ENCODE measurements at places on chromosomes 2 and 18.

DNA sequence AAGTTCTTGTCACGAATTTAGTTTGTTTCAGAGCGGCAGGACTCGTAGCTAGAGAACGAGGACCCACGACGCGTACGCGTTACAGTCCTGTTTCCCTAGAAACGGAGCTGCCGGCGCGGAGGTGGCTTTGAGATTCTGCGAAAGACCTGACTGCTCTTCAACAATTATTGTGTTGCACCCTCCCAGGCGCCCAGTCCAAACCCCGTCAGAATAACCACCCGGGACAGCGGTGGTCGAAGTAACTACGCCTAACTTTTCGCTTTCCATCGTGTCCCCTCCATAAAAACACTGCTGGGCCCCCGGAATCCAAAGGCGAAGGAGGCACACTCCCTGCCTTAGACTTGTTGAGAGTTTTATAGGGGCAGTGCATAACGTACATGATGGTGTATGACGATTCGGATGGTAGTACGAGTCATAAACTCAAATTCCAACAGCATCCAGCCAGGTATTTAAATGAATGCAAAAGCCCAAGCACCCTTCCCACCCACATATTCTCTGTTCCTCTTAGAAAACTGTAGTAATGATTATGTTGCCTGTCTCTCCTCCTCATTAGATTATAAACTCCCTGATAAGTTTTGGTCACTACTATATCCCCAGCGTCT lies 651 bp upstream of the STAM2 start:
- no peak for DNase-seq

GRCh38 chr2:24783641-24784040 lies 9.6 kb downstream of the PTRHD1 start:
- DNase-seq = no peak

DNA sequence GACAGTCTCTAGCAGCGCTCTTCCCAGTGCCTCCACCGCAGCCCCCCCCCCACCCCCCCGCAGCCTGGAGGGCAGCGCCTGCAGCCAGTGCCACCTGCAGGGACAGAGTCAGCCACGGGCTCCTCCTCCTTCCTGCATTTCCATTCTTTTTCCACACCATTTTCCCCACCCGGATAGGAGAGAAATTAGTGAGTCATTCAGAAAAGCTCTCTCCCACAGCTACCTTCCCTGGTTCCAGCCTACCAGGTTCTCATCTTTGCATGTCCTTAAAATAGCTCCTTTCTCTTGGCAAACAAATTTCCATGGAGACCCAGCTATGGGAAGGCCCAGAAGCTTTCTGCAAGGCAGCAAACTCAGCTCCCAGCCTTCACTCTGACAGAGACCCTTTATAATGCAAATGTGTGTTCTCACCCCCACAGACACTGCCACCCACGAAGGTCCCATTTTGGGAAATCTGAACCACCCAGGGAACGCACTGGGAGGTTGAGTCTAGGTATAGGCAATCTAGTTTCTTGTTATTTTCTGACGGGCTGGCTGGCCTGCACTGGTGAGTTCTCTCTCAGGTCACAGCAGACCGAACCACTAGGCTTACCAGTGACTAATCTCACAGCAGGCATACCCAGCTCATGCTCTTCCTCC lies 41.8 kb upstream of the ATG16L1 start:
- DNase-seq = no peak

- DNase-seq = no peak
Observed at GRCh38 chr18:35661483-35662146, 80.1 kb downstream of the GALNT1 start.

Measured in activated CD8-positive, alpha-beta memory T cell treated with anti-CD3 and anti-CD28 coated beads for 4 hours (primary cell).